ENCODE measurements at places on chromosomes 1 and 21.
A peak's percentile ranks its signal among the peaks of the same experiment; 100 is the strongest.

DNA sequence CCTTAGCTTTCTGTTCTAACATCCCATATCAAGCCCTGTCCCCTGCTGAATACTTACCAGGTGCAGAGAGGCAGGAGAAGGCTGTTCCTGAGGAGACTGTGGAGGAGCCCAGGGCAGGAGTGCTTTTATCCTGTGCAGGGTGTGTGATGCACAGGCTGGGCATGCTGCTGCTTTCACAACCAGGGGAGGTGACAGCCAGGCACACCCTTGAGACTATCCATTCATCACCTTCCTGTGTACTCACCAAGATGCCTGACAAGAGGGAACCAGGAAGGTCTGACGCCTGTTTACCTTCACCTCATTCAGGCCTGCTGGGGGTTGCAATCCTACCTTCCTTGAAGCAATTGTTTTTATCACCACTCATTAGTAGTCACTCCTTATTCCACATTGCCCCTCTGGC lies at the start of gene LCE3E:
TSS of gene LCE3E (minus strand) at position 100 of the 400 bp plus-strand sequence. CDS start 572 bp downstream, outside the sequence.
- DNase-seq: no peak

DNA sequence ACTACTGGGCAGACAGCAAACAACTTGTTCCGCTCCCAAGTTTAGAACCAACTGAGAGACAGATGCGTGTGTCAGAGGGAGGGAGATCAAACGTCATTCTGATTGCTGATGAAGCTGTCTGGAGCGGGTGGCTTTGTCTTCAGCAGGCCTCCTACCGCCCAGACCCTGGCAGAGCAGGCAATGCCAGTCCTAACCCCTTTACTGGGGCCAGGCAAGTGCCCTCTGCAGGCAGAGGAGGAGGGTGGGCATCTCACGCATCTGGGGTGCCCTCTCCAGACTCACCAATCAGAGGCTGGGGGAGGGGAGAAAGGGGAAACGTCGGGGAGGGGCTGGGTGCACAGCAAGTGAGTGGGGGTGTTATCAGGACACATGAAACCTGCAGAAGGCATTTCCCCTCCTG lies 126.6 kb downstream of the ACTL8 start:
- DNase-seq: no peak

- no peak for DNase-seq
Observed at GRCh38 chr1:69055194-69055593, 512.5 kb upstream of the LRRC7 start.

GRCh38 chr1:231252336-231252735 lies 11.3 kb downstream of the GNPAT start:
- no peak for DNase-seq

DNA sequence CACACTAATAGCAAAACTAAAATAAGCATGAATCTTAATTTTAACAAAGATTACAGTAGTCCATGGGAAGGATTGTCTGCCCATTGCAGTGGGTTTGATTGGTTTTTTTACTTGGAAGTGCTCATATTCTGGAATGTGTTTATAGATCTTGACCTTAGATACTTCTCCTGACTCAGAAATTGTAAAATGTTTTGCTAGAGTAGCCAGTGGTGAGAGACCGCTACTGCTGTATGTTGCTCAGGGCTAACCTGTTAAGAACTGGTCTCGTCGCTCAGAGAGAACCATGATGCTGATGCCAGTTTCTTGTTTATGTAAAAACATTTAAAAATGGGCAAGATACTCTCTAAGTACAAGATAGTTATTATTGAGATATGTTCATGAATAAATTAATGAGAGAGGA lies 99.9 kb downstream of the ROR1 start:
- no peak for DNase-seq

GRCh38 chr1:219659684-219660083 lies 46.8 kb upstream of the ZC3H11B start:
- no peak for DNase-seq

DNA sequence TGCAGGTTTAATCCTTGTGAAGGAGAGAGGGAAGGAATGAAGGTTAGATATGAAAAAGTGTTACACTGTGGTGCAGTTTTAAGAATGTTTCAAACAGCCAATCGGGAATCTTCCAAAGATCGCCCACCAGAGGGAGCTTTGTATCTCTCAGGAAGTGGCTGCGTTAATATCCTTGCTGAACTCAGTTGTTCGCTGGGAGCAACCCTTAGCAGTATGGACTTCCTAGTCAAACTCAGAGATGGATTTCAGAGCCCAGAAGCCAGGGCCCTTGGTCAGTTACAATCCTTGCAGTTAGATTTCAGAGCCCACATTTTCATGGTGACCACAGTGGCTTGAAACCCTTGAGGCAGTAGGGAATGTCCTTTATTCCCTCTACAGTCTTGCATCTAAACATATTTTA lies 136.2 kb downstream of the NTNG1 start:
- no peak for DNase-seq

DNA sequence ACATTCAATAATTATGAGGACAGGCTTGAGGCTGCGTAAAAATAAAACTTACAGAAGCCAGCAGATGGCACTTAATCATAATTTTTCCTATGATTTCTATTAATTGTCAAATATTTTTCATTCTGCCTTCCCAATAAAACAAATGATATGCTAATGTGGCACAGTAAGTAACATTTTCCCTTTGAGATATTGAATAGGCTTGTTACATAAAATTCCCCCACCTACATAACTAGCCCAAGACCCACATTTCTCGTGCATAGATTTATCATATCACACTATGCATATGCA lies 55.4 kb upstream of the PTGFRN start:
- no peak for DNase-seq

DNA sequence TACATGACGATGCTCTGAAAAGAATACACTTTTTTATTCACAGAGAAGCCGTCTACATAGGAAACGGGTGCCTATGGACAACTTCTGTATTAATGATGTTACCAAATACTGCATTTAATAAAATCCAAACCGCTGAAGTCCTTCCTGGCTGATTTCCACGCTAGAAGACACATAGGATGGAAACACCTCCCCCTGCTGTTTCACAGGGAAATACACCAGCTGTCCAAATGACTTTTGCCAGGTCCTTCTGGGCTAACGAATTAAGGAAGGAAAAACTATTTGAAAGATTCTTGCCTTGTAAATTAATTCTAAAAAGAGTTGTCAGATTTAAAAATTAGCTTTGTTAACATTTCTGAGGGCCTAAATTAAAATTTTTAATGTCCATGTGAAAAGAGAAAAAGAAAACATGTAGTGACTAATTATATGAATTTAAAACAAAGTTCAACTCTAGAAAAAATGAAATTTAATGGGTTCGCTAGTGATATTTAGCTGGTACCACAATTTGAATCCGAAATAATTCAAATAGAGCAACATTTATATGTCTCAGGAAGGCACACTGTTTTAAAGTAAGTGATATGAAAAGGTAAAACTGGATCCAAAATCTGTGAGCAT lies 146.0 kb downstream of the RERE start:
- DNase-seq: no peak

GRCh38 chr1:174167265-174167803 lies 8.0 kb downstream of the RABGAP1L start:
- no peak for DNase-seq

GRCh38 chr1:40029608-40030007 lies 10.9 kb upstream of the CAP1 start:
- no peak for DNase-seq

DNA sequence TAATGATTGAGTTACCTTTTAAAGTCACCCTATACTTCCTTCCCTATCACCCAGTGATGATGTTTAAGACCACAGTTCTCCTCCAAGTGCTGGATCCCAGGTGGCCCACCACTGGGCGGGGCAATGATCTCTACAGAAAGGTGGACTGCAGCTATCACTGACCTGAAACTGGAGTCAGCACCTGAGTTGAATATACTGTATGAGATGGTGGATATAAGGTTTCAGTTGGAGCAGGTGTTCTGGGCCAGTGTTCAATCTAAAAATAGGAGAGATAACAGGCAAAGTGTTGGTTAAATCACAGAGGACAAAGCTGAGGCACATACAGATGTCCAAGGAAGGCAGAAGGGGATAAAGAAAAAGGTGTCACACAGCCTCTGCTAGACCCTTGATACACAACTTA lies 96.6 kb downstream of the SIPA1L2 start:
- DNase-seq: no peak

DNA sequence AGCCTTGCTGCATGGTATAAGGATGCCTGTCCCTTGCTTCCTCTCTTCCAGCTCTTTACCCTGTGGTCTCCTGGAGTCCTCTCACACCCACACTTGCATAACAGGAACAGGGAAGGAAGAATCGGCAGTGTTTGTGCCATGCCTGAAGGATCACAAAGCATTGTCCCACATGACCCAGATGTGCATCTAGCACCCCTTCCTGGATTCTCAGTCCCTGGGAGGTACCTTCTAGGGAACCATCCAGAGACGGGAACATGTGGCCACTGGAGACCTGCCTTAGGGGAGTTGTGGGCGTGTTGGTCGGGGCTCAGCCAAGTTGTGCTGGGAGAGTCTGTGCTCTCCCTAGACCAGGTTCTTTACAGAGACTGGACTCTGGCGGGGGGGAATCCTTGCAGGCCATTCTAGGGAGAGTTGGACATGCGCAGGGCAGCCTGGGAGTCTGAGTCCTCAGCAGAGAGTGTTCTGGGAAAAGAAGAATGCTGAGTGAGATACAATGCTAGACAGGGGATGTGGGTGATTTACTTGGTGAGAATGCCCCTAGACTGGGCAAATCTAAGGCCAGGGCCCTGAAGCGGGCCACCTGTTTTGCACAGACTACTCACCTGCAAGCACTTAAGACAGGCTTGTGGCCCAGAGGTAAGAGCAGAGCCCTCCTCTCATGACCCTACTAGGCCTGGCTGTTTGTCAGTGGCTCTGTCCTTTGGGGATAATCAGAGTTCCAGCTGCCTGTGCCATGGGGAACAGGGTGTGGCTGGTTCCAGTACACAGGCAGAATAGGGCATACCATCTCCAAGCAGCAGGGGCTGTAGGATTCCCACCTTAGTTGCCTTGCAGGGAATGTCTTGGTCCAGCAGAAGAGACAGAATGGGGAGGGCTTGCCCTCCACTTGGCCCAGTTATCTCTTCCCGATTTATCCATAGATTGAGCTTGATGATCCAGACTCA lies 89.8 kb downstream of the MAN1C1 start:
- no peak for DNase-seq

DNA sequence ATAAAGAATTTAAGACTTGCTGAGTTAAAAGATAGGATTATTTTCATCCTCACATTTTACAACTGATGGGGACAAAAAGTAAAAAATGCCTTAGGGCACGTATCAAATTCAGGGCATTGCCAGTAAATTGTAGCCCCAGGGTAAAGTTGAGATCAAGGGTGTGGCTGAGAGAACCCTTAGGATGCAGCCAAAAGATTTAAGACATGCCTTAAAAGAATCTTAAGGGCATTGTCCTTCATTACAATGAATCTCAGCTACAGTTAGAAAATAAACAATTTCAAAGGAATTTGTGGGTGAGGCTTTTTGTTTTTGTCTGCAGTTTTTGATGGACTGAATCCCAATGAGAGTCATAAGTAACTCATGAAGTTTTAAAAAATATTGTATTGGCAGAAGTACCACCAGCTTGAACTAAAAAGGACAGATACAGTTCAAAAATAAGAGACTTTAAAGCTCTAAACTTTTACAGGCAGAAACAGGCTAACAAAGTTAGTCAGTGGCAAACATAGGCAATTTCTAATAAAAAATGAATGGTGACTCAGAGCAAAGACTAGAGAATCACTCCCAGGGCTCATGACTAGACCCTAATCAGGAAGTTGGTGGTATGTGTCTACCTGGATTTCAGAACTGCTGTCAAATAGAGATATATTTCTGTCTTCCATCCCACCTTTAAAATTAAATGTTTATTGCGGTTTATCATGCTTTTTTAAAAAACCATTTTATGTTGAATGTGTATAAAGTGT lies 165.1 kb upstream of the SNX7 start:
- DNase-seq: no peak

GRCh38 chr1:22861764-22862440 lies 110.8 kb downstream of the LACTBL1 start:
- no peak for DNase-seq

- DNase-seq: no peak
Observed at GRCh38 chr21:17622018-17622417, 9.3 kb upstream of the BTG3 start.

DNA sequence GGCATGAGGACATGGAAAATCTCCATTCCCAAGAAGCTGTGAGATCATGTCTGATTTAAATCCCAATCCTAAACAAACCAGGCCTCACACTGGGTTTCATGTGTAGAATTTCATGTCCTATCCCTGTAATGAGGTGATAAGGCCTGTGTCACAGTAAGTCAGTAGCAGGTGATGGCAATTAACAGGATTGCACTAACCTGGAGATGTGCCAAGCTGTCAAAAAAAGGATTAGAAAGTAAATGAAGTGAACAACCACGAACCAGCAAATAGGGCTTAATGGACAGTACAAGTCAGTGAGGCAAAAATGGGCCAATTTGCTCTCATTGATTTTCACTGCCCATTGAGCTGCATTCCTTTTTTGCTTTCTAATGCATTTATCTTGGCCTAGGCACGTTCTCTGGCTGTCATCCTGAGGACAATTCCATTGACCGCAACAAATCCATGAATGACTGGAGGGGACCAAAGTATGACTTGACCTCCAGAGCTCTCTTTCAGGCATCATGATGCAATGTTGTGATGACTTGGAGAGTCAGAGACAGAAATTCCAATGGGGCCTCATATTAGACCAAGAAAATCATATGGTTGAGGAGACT lies 673.6 kb upstream of the ADGRL2 start:
- DNase-seq: no peak

- peak; percentile 48 for DNase-seq
Observed at GRCh38 chr1:21594935-21595897, 73.9 kb downstream of the RAP1GAP start.

- DNase-seq: no peak
Observed at GRCh38 chr1:229410692-229411433, 23.0 kb downstream of the ACTA1 start.

GRCh38 chr1:230772457-230773395 lies 25.5 kb downstream of the CAPN9 start:
- peak; percentile 9 for DNase-seq

DNA sequence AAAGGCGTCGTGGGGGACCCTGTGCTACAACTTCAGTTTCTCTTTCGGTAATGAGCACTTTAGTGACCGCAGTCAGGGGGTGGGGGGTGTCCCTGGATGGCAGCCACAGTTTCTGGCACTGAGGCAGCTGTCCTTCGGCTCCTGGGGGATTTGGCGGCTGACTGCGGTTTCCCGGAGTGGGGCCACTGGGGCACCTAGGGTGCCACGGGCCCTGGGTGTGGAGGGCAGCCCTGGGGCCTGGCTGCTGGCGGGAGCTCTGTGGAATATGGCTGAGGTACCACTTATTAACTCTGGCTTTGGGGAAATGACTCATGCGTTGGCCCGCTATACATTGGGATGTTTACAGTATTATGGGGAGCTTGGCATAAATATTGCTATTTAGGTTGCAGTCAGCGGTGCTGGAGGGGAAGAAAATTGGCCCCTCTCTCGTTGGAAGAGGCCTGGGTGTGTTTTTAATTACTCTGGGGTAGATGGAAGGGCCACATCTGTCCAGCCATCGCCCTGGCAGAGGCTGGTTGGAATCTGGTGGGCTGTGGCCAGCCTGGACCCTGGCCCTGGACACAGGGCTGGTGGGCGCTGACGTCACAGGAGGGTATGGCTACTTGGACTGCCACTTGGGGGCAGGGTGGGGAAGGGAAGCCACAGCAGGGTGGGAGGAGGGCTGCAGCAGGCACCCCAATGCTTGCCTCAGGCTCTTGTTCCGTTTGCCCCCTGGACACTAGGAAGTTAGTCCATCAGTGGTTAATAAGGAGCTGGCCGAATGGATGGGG lies 2.0 kb downstream of the EPHB2 start:
- no peak for DNase-seq

- no peak for DNase-seq
Observed at GRCh38 chr1:94240822-94241221, 3.4 kb upstream of the ARHGAP29 start.

GRCh38 chr1:173043253-173043652 lies 7.5 kb downstream of the TNFSF18 start:
- no peak for DNase-seq

Data from hypothalamus (tissue), 51 donors.